ENCODE measurements at places on chromosomes 3 and 15. TPM values are rescaled to one million over a fixed set of nuclear protein-coding genes. Genes with fewer than 3 reads are reported as not detected.
A peak's percentile ranks its signal among the peaks of the same experiment; 100 is the strongest.

GRCh38 chr15:80590761-80591355 is 104.3 kb upstream of the ABHD17C start:
- DNase-seq = no peak

DNA sequence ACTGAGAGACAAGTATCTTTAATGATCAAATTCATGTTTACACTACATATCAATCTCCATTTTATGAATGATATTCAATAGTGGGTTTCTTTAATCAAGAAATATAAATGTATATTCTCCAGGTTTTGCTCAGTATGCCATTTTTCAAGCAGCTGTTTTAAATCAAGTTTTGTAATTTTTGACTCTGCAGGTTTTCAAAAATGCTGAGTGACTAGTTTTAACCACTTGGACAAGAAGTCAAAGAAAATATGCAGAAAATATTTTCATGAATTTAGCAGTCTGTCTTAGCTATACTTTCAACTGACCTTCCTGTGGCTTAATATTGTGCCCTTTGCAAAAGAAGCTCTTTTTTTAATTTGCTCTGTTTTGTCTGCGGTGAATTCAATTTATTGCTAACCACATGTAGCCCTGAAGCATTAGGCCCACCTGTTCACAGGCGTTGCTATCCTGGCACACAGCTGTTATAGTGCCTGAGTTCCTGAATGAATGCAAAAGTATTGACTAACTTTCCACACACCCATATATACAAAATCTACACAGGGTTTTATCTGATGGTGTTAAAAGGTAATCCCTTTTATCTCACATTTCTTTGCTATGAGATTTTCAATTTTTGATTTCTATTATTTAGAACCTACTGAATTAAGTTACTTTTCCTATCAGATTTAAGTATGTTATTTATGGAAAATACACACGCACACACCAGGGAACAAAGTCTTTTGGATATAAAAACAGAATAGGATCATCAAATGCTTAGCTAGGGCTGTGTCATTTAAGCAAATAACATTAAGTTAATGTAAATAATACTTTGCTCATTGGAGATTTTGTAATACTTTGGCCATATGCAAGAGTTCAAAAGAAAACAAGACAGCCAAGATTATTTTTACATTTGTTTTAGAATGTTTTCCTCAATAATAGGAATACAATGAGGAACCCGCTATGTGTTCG is 1166.1 kb upstream of the GBE1 start:
- DNase-seq = no peak

DNA sequence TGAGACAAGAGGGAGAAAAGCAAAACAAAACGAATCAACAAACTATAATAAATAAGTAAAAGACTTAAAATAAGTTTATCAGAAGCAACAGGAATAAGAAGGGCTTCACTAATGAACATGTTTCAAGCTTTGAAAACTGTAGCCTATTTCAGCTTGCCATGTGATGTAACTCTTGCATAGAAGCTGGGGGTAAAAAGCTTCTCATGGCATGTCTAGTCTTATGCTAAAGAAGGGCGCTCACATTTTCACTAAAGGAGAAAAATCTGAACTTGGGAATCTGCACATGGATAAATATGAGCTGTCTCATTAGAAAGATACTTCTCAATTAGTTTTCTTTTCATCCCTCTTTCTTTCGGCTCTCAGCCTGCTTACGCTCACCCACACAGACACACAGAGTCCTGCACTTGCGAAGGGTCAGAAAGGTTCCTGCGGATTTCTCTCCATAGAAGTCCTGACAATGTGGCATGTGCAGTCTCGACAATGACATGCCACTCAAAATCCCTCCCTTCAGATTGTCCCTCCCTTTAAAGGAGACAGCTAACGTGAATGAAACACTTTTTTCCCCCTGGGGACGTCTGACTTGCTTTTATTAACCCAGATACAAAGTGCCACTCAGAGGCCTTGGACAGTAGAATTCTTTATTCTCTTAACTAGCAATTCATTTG is 568.9 kb upstream of the NR2F2 start:
- DNase-seq = peak; percentile 5

DNA sequence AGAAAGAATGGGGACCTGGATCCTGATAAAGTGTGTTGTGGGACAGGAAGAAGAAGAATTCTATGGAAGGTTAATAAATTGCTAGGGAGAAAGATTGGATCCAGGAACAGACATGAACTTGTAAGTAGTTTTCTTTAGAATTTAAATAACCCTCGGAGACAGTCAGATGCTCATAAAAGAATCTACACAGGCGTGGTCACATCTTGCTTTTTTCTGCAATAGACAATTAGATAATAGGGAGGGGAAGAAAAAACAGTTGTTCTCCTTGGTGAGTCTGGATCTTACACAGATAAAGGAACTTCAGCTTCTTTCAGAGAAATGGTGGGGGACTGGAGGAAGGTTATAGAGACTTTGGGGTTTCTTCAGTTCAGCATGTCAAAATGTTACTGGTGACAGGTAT is 232.6 kb downstream of the ALCAM start:
- DNase-seq = no peak

DNA sequence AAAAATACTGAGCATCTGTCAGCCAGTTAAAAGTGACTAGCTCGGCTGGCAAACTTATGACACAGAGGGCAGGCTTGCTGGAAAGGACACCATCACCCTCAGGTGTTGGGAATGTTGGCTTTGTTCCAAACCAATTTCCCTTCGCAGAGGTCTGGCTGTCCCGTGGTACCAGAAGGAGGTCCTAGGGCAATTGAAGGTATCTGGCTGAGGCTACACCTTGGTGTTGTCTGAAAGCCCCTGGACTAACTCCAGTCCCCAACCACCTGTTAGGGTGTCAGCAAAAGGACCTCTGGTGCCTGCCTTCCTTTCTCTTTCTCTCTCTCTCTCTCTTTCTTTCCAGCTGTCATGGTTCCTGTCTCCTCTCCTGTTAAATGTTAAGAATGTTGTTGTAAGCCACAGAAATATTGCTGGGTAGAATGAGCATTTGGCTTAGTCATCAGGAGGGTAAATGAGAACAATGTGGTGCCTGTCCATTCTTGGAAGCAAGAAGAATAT is 12.5 kb downstream of the PRR20G start:
- DNase-seq = peak; percentile 69

GRCh38 chr3:138625707-138626365 is 17.3 kb downstream of the FAIM start:
- DNase-seq = no peak

DNA sequence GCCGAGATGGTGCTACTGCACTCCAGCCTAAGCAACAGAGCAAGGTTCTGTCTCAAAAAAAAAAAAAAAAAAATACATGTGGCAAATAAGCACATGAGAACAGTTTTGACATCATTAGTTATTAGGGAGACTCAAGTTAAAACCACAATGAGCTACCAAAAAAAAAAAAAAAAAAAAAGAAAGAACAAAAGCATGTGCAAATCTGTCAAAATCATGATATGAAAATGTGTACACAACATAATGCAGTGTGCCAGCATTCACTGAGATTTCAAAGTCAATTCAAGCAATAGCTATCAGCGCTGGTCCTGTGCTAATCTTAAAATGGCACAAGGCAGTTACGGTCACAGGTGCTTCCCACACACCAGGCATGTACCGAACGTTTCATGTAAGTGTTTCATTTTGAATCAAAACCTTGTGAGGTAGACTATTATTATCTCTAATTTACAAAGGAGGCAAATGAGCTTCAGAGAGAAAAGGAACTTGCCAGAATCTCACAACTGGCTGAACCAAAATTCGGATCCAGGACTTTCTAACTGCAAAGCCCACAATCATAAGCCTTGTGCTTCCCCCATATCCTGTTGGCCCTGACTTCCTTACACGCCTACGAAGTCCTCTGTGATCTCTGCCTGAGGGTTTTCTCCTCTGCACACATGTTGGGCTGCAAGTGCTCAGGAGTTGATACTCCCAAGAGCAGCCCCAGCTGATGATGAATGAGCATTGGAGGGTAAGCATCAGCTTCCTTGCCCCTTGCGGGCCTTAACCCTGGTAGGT is 200.1 kb upstream of the PROK2 start:
- no peak for DNase-seq

DNA sequence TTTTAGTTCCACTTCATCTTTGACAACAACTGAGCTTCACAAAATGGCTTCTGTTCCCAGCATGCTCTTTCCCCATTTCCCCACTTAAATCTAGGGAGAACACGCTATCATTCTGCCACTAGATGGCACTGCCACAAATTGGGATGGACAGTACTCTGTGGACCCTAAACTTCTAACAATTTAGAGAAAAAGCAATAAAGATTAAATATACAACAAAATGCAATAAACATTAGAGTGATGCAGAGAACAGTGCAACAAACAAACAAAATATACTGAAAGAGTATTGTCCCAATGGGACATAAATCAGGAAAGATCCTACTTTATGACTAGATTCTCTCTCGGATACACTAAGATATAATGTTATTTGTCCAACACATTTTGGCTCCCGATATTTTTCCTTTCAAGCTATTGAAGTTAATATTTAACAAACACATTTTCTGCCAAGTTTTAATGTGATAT is 169.7 kb upstream of the TMCO5A start:
- peak; percentile 73 for DNase-seq

DNA sequence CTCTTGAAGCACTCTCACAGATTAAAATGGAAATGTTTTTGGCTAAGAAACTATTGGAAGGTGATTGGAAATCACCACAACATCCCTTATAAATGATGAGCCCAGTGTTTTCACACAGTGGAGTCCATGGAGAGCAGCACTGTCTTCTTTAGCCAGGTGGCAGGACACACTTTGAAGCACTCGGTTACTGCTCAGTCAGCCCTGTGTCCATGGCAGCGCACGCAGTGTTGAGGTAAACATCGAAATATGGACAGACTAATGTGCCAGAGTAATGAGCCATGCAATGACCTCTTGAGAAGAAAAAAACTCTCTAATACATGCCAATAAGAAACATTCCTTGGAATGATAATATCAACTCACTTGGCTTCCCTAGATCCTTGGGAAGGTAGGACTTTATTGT is 66.6 kb downstream of the TGFBR2 start:
- no peak for DNase-seq

DNA sequence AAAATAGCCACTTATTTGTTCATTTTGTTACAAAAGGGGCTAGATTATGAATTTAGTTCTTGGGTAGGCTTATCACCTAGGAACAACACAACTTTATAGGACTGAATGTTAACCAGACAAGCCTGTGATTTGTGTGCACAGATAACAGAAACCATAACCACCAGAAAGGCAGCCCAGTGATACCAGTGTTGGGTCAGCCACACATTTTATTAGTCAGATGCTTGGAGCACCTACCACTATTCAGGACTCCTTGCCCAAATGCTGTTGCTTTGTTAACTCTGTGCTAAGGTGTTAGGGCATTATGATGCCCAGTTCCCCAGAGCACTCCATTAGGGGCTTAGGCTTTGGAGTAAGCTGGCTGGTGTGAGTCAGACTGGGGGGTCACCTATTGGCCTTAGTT is 22.5 kb downstream of the PLCL2 start:
- no peak for DNase-seq

- DNase-seq = no peak
Observed at GRCh38 chr15:63446255-63446654, 58.1 kb upstream of the USP3 start.

DNA sequence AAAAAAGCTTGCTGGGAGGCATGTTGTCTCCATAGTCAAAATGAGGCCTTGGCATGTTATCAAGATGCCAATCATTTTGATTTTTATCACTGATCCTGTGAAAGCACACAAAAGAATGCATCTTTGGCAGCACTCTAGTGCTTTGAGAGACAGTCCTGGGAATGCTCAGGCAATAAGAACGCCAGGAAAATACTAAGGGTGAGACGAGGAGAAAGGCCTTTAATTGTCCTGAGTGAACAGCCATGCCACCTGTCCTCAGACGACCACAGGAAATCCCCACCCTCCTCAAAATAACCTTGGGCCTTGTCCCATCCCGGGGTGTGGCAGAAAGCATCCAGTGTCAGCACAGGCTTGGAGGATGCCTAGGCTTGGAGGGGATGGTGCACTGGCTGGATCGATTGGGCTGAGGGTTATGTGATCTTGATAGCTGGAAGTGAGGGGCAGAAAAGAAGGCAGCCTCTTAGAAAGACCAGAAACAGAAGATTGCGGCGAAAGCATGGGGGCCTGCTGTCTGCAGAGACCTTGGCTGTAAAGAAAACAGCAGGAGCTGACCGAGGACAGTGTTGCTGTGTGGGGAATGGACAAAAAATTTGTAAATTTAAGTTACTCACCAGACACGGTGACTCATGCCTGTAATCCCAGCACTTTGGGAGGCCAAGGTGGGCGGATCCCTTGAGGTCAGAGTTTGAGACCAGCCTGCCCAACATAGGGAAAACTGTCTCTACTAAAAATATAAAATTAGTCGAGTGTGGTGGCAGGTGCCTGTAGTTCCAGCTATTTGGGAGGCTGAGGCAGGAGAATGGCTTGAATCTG is 7.3 kb downstream of the TMEM158 start:
- DNase-seq = no peak

- no peak for DNase-seq
Observed at GRCh38 chr3:52570076-52570475, 33.7 kb downstream of the UQCC5 start.

GRCh38 chr15:100959066-100960050 is 40.2 kb downstream of the LRRK1 start:
- DNase-seq = no peak

GRCh38 chr15:33678602-33679001 is 289.7 kb upstream of the CHRM5 start:
- DNase-seq = no peak

GRCh38 chr3:24838533-24838932 is 343.9 kb upstream of the THRB start:
- no peak for DNase-seq

- no peak for DNase-seq
Observed at GRCh38 chr3:122076491-122077292, 21.5 kb downstream of the CD86 start.

DNA sequence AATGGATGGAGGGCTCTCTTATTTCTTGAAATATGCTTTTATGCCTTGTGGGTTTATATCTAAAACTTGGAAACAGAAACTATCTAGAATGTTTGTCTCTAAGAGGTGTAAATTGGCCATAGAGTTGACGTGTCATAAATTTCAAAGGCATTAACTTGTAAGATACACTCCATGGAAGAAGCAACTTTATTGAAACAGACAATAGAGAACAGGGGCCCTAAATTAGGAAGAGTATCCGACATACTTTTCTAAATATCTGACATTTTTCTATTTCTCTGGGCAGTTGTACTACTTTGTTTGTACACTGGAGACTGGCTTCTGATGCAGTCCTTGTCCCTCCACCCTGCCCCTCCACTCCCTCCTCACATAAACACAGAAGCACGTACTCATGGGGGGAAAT is 50.0 kb downstream of the MEIS2 start:
- DNase-seq = no peak

DNA sequence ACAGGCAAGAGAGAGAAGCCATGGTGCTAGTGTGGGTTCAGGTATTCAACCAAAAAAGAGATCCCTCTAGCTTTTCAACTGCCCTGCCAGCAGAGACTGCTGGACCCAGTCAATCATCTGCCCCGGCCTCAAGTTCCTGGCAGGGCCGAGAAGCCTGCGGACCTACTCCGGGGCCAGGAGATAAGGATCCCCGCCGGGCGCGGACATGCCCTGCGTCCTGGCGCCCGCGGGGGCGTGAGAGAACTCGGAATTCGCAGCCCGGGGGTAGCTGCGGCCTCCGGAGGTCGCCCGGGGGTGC is 821 bp upstream of the MAGI1 start:
- no peak for DNase-seq

The CACNA2D2 gene
- total RNA-seq = 0.80 TPM

The FAM107A gene
- not detected for total RNA-seq

The GPR15 gene
- not detected for total RNA-seq

The ZNF385D gene
- not detected for total RNA-seq

The SLC27A2 gene
- total RNA-seq = 0.34 TPM

The NRG4 gene
- 6.3 TPM for total RNA-seq

The KY gene
- not detected for total RNA-seq
